ENCODE measurements at places on chromosomes 1 and 21.
A peak's percentile ranks its signal among the peaks of the same experiment; 100 is the strongest.

- DNase-seq: no peak
These were observed 10.8 kb downstream of the AADACL4 start for GRCh38 chr1:12654657-12655056.

GRCh38 chr1:202645097-202645476 lies 65.2 kb downstream of the SYT2 start:
- DNase-seq: no peak

DNA sequence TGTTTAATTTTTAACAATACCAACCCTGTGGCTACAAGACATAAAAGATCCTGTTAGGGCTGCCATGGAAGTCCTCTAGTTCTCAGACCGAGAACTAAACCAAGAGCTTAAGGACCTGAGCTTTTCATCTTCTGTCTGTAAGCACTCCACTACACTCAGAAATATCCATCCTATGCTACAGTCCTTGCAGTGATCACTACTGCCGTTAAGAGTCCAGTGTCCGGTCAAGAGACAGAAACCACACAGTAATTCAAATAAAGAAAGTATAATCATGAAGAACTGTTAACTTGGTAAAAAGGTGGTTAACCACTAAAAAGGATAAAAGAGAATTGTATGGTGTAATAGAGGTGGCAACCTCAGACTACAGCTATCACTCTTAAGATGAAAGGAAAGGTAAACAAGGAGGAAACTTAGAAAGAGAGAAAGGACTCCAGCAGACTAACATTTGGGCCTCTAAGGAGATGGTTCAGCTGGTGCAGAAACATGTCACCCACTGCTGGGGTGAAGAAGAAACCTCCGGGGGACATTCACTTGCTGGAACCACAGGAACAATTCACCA lies 22.1 kb upstream of the PRDX6 start:
- DNase-seq: no peak

GRCh38 chr1:1630191-1630964 lies 1.6 kb upstream of the MMP23B start:
- DNase-seq: no peak

DNA sequence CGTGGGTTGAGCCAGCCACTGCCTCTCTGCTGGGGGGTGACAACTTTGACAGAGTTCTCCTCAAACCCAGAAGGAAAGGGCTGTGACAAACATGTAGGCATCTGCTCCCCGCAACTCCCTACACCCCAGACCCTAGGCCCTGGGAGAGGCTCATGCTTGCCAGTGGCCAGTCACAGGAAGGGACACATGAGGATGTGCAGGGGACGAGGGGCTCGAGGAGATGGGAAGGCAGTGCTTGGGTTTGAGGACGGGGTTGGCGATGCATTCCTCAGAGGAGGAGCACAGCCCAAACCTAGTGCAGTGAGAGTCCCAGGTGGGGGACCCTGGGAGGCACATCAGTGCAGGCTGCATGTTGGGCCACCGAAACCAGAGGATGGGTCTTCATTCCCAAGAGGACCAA lies 62.1 kb downstream of the STUM start:
- DNase-seq: no peak

DNA sequence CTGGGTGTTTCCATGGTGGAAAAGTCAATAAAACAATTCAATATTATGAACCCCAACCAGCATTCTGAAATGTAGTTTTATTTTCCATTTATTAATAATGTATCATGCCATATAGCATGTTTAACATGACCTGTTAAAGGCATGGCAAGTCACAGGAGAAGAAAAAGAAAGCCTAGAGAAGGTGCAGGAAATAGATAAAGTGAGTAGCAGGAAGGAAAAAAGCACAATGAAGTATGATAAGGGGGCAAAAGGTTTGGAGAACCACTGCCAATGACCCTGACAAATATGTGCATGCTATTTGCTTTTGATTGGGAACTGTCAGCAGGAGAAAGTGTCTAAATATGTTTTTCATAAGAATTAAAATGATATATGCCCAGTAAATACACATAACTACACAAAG lies 85.6 kb downstream of the HMCN1 start:
- peak; percentile 74 for DNase-seq

DNA sequence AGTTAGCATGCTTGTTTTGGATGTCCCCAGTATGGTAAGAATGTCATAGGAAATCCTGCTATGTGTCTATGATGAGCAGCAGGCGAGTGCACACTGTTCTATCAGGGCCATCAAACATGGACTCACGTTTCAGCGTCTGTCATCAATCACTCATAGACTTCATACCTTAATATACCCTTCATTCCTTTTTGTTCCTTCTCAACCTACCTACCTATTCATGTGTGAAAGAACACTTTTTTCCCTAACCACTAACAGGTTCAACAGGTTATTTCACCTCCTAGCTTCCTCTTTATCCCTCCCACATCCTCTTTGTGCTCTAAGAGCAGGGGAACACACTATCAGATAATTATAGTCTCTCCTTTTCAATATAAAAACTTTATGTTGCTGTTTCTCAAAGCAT lies 300.6 kb downstream of the TM2D1 start:
- no peak for DNase-seq

GRCh38 chr1:205199090-205199930 lies 12.2 kb downstream of the DSTYK start:
- DNase-seq: peak; percentile 58

- peak; percentile 98 for DNase-seq
These were observed 139.9 kb downstream of the DHRS3 start for GRCh38 chr1:12477936-12478611.

- DNase-seq: no peak
These were observed 20.6 kb downstream of the TP73 start for GRCh38 chr1:3672971-3673361.

DNA sequence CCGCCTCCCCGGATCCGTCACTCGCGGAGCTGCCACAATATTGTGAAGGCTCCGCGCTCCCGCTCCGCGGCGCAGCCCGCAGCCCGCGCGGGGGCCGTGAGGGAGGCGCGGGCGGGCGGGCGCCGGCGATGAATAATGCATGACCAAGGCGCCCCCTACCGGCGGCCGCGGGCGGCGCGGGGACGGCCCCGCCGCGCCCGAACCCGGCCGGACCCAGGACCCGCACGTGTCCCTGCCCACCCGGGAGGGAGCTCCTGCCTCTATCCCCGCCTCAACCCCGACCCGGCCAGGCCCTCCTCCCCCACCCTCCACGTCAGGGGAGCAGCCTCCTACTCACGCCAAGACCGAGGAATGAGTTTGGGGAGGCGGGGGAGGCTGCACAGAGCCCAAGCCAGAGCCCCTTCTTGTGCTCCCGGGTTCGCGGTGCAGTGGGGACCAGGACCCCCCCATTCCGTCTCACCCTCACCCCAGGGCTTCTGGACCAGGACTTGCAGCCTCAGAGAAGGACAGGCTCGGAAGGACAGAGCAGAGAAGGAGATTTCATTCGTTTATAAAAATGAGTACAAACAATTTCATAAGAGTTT lies 70.8 kb upstream of the CASZ1 start:
- DNase-seq: peak; percentile 60

GRCh38 chr1:2233997-2234761 lies 6.1 kb downstream of the SKI start:
- DNase-seq: peak; percentile 56

GRCh38 chr1:160724465-160725242 lies 13.0 kb upstream of the CD48 start:
- no peak for DNase-seq

GRCh38 chr1:36199934-36200741 lies 24.1 kb upstream of the THRAP3 start:
- no peak for DNase-seq

DNA sequence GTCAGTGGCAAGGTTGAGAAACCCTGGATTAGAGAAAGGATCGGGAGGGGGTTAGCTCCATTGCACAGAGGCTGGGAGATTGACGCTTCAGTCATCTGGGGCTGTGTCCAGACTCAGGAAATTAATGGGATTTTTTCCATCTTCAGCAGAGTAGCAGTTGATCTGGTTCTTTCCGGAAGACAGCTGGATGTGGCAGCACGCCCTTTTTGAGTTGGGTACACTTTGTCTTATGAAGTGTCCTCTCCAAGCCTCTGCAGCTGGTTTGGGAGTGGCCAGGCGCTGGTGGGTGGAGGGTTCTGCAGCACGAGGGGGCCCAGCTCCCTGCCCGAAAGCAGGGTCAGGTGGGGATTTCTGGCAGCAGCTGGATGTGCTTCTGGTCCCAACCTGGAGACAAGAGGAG lies 95.1 kb downstream of the TAS1R2 start:
- no peak for DNase-seq

GRCh38 chr1:154420961-154421924 lies 16.1 kb downstream of the IL6R start:
- no peak for DNase-seq

DNA sequence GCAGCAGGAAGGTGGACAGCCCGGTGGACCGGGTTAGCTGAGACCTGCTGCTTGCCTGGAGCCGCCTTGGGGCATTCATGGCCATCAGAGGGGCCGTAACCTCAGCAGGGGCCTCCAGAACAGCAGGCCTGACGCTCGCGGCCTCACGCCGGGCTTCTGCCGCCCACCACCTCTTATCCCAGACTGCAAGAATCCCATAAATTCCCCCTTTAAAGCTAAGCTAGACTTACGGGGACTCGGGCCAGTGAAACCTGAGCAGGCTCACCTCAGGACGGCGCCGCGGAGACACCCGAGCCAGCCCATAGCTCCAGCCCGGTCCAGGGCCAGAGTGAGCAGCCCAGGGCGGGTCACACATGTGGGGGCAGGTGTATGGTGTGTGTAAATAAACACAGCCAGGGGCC lies 132.3 kb downstream of the GLIS1 start:
- no peak for DNase-seq

DNA sequence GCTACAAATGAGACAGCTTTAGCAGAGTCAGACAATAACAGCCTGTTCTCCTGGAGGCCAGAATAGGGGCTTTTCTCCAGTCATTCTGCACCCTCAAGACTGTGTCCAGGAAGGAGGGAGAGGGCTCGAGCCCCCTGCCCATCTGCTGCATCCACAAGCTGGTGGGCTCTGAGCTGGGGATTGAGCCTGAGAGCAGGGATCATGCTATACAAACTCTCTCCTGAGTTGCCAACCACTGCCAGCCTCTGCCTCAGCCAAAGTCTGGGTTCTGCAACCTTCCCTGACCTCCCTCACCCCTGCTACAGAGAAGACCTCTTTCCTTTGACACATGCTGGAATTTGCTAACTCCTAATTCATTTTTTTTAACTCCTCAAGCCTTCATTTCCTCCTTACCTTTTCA lies 14.8 kb upstream of the PPM1J start:
- no peak for DNase-seq

DNA sequence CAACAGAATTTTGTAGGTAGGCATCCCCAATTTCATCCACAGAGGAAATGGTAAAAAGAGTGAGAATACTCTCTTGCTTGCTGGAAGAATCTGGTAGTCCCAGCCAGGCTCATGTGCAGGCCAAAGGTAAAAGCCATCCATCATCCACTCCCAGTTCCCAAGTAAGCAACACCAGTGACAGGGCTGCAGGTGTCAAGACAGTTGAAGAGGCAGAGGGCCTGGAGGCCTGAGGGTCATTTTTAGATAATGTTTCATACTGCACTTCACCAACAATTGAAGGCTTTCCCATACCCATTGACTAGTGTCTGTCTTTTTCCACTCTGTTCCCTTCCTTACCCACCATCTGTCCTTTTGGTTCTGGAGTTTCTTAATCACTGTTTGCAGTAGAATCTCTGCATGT lies 141.7 kb upstream of the L1TD1 start:
- DNase-seq: no peak

DNA sequence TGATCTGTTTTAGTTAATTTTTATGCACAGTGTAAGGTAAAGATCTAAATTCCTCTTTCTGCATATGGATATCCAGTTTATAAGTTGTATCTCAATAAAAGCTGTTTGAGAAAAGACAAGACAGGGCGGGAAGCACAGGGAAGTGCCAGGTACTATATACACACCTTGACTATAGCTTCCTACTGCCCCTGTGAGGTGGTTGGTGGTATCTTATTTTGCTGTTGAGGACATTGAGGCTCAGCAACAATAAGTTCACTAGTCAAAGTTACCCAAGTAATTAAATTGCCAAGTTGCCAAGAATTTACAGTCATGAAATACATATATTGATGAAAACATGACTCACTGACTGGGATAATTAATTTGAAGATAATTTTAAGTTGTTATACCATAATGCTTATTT lies 109.1 kb downstream of the CD247 start:
- DNase-seq: peak; percentile 8

DNA sequence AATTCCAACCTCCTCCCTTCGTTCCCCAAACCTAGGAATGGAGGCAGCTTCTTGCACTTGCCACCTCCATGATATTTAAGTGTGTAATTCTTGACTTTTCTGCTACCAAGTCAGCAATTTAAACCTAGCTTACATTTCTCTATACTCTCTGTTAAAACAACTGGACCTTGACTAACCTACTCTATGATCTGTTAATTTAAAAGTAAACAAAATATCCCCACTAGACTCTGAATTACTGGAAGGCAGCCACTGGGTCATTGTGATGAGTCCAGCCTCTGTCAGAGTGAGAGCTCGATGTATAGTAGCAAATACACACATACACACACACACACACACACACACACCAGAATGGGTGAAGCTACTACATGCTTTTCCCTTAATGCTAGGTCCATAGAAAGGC lies 40.0 kb upstream of the DHCR24 start:
- no peak for DNase-seq

DNA sequence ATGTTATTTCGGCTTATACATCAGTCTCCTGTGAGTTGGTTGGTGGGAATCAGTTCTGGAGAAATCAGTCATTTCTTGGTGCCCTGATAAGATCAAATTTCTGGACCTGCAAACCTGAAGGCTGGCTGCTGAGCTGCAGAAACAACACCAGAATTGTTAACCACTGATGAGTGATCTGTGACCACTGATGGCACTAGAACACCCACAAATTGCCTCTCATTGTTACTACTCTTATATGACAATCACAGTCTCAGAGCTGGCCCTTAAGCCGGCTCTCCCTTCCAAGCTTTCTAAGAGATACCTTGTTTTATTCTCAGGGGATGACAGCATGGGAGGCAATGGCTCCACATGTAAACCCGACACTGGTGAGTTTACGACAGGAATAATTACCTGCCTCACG lies 1.9 kb downstream of the C1orf162 start:
- DNase-seq: no peak

- DNase-seq: no peak
These were observed 7.5 kb downstream of the IVNS1ABP start for GRCh38 chr1:185309566-185309965.

DNA sequence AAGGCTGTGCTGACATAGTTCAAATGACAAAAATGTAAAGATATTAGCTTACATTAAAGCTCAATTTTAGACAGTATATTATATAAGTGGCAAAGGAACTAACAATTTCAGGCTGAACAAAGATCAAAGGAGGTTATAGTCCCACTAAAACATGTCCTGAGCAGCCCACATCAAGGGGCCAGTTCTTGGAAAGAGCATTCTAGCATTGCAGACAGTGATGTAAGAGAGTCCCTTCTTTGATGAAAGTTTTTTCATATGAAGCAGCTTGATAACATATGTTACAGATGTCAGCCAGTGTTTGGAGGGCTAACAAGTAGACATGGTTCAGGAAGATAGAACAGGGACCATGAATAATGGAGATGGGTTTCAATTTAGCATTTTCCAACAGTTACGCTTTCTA lies 301.7 kb downstream of the NTNG1 start:
- peak; percentile 4 for DNase-seq

DNA sequence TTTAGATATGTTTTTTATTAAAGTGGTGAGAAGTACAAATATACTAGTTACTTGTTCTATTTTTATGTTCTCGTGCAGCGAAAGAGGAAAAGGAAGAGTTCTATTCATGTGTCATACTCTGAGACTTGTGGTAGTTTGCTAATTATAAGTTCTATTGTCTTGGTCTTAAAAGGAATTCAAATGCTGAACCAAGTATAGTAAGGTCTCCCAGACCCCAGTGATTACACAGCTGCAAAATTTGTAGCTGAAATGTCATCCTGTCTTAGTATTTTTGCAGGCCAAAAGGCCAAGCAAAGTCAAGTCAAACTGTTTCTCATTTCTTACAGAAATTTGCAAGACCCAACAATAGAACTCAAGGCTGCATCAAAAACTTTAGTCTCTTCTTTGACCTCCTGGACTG lies 268.7 kb downstream of the CHRM3 start:
- DNase-seq: no peak

All from OCI-M1 (cell line).